SW 1271 (cell line): ENCODE measurements at places on chromosomes 7 and 10.

DNA sequence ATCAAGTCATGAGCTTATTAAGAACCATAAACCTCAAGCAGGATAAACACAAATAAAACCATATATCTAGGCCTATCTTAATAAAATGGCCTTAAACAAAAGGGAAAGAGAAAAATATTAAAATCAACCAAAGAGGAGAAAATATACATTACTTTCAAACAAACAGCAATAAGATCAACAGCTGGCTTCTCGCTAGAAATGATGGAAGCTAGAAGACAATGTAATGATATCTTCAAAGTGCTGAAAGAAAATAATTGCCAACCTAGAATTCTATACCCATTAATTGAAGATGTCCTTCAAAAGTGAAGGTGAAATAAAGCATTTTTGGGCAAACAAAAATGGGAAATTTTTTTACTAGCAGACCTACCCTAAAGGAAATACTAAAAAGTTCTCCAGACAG is 142.9 kb upstream of the PODXL start:
- DNase-seq = no peak

DNA sequence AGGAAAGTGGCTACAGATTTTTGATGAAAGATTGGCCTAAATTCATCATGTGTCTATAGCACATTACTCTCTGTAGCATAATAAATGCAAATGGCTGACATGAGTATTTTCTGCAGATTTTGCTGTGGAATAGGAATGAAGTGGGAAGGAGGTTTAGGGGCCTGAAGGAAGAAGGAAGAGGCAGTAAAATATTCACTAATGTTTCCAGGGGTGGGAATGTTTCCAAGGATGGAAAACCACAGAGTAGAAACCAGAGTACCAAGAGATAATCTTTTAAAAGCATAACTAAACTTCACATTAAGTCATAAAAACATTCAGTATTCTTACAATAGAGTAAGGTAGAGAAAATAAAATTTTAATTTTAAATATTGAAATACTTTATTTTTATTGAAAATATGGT is 267.8 kb downstream of the BICC1 start:
- no peak for DNase-seq

- no peak for DNase-seq
Measured at GRCh38 chr10:12877150-12877549, 124.4 kb downstream of the CCDC3 start.

GRCh38 chr7:128352636-128353035 is 8.9 kb downstream of the PRRT4 start:
- DNase-seq = no peak

GRCh38 chr7:66869660-66870450 is 51.2 kb upstream of the TMEM248 start:
- no peak for DNase-seq

DNA sequence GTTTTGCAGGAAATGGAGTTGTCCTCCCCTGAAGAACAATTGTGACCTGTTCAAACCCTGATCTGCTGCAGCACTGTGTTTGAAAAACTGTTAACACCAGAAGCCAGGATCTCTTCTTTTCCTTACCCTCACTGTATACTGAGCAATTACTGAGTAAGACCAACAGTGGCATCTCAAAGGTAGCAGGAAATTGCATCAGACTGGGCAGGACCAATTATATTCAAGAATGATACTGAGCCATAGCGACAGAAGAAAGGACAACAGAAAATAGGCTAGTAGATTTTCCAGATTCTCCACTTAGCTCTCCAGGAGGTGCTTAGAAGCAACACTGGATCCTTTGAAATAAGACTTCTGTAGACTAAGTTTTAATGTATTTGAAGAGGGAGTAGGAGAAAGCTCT is 57.4 kb upstream of the INHBA start:
- DNase-seq = no peak

GRCh38 chr7:50795831-50796230 is 13.1 kb upstream of the GRB10 start:
- DNase-seq = no peak

- no peak for DNase-seq
Measured at GRCh38 chr10:121516093-121516865, 82.0 kb downstream of the FGFR2 start.

- peak; percentile 83 for DNase-seq
Measured at GRCh38 chr10:58856508-58857240, 319.8 kb upstream of the PHYHIPL start.

DNA sequence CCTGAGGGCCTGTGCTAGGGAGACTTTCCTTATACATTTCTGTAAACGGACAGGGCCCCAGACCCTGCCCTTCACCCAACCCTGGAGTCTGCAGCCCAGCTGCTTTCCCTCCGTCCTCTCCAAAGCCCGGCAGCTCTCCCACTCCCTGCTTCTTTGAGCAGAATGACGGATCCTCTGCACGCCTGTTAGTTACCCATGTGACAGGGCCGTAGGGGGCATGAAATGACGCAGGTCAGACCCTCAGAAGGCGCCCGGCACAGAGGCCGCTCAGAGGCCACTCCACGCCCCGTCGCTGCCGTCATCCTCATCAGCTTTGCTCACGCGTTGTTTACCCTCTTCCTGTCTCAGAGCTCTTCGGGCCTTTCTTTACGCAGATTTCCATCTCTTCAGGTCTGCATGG is 60.2 kb upstream of the MKRN1 start:
- no peak for DNase-seq

DNA sequence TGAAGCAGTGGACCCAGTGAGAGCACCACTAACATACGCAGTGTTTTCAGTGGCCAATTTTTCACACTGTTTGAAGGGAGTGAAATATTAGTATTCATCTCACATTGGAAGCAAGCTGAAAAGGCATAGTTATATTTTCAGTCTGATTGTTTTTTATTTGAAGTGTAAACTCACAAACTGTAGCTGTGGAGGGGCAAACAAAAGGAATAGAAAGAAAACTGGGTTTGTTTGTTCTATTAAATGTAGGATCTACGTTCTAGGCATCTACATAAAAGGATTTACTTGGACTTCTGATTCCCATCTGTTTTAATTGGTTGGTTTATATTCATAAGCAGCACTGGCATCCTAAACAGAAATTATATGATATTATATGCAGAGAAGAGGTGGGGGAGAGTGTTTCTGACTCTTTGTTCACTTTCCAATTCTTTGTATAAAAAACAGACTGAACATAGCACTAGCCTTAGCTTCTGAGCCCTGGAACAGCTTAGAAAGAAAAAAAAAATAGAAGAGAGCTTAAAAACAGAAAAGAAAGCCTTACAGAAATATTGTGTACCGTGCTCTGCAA is 447.8 kb upstream of the KCND2 start:
- DNase-seq = no peak

GRCh38 chr10:4057725-4058513 is 272.9 kb upstream of the KLF6 start:
- no peak for DNase-seq

DNA sequence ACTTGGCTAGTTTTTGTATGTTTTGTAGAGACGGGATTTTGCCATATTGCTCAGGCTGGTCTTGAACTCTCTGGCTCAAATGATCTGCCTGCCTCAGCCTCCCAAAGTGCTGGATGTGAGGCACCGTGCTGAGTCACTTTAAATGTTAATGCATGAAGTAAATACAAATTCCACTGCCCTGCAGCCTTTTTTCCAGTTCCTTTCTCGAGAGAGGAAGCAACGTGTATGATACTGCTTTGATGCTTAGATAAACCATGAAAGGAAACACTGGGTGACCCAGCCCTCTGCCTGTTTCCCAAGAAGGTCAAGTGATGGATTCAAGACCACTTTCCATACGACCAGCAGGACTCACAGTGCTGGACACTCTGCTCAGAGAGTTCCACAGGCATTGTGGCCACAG is 11.3 kb upstream of the MRPS24 start:
- DNase-seq = no peak

DNA sequence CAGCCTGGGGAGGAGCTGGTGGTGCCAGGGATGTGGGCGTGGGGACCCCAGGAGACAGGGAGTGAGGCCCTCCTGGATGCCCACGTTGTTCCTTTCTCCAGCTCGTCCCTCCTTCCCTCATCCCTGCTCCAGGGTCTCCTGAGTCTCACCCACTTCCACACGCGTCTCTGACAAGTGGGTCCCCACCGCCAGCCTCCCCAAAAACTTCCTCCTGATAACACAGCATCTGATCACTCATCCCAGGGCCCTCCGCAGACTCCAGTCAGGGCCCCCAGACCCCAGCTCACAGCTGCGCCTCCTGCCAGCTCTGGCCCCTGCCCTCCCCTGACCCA is 60.6 kb upstream of the INPP5A start:
- DNase-seq = no peak

- no peak for DNase-seq
Measured at GRCh38 chr7:94512735-94513564, 3.3 kb downstream of the CASD1 start.

GRCh38 chr7:20218279-20218678 is 1.1 kb upstream of the MACC1 start:
- DNase-seq = no peak

GRCh38 chr10:118800920-118801319 is 46.1 kb upstream of the CACUL1 start:
- peak; percentile 4 for DNase-seq

DNA sequence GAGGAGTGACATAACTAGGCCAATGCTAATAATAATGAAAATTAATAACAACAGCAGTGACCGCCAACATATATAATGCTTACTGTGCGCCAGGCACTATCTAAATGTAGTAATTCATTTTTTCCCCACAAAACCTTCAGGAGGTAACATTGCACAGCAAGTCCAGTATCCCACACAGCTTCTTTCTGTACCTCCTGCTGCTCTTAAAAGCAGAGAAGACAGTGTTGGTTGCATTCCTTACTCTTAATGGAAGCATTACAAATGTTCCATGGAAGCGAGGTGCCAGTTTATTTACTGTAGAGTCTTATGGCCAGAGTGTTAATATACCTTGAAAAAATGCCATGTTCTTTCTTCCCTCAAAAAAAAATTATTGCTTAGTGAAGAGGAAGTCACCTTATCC is 168.2 kb downstream of the LRRC4 start:
- no peak for DNase-seq

DNA sequence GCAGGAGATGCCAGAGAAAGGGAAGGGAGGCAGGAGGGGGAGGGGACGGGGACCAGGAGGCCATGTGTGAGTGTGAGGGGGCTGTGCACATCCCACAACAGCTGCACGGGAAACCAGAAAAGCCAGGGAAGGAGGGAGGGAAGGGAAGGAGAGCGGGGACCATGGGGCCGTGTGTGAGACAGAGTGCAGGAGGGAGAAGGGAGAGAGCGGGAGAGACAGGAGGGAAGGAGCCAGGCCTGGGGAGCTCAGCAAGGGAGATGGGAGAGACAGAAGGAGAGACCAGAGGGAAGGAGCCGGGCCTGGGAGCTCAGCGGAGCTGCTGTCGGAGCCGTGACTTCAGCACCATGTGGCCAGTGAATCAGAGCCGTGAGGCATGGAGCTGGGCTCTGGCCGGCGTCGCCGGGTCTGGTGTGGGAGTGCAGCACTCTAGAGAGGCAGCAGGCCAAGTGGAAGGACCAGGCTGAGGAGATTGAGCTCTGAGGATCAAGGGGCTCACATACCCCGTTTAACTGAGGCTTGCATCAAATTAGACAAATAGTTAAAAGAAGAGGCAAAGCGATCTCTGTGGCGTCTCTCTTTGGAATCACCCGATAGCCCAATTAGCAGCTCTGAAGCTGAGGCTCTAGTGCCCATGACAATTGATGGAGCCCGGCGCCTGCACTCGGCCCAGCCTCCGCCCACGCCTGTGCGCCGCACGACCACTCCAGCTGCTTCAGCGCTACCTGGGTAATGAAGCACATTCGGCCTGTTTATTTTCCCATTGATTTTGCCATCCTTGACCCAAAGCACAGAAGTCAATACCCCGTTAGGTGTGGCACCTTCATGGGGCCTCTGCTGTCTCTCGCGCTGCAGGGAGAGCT is 150.4 kb downstream of the MAD1L1 start:
- no peak for DNase-seq

DNA sequence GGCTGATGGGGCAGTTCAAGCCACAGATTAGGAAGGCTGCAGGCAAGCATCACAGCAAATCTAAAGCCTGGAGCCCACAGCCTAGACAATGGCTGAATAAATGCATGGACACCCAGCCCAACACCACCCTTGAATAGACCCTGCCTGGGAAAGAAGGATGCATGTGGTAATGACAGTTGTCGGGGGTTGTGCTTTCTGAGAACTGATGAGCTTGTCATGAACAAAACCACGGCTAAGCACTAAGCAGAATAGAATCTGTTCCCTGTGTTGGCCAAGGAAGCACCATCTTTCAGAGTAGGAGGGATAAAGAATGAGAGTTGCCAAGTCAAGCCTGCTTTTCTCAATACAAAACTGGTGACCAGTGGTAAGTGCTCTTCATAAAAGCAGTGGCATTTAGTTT is 66.1 kb upstream of the JCAD start:
- no peak for DNase-seq

- no peak for DNase-seq
Measured at GRCh38 chr7:158011941-158012340, 575.7 kb downstream of the PTPRN2 start.

DNA sequence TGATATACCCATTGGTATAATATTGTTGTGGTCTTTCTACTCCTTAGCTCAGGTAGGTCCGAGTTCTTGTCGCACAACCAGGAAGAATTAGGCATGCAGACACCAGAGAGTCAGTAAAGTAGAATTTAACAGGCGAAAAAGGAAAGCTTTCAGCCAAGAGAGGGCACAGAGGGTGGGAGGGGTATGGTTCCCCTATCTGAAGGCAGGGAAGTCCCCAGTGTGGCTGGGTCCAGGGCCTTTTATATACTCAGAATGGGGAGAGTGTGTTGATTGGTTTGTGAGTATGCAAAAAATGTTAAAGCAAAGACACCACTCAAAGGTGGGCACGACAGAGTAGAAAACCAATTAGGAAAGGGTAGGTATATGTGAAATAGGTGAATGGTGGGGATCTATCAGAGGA is 53.9 kb downstream of the IMMP2L start:
- DNase-seq = no peak

GRCh38 chr10:68463365-68464093 is 8.2 kb downstream of the DNA2 start:
- DNase-seq = no peak

DNA sequence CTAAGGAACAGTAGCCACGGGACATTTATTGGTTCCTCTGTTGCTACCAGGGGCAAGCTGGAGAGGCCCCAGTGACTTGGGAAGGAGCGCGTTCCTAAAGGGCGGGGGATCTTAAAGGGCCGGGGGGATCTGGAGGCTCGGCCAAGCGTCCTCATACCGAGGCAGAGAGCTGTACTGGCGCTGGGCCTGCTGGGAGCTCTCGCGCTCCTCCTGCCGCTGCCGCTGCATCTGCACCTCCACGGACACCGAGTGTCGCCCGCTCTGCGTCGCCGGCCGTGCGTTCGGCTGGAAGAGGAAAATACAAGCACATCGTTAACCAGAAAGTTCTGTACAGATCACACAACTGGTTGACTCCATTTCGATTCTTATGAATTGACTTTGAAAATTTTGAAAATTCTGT is 695.6 kb downstream of the PARD3 start:
- DNase-seq = no peak
